ENCODE measurements at places on chromosomes 2 and 18.
A peak's percentile ranks its signal among the peaks of the same experiment; 100 is the strongest.

DNA sequence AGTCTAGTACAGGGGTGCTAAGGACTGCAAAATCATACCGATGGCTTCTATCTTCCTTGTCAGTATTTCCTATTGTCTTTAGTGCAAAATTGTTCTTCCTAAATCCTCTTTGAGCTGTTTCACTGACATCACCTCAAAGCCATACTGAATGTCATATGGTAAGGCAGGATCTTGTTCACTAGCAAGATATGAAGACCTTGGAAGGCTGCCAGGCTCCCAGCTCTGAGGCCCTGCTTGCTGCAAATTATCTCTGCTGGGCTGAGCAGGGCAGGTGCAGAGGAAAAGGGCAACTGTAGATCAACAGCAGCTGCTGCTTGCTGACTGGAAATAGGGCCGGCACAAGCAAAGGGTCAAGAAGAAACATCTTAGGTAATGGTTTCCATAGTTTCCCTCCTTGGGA, 58.2 kb downstream of the PMAIP1 start:
- no peak for DNase-seq

DNA sequence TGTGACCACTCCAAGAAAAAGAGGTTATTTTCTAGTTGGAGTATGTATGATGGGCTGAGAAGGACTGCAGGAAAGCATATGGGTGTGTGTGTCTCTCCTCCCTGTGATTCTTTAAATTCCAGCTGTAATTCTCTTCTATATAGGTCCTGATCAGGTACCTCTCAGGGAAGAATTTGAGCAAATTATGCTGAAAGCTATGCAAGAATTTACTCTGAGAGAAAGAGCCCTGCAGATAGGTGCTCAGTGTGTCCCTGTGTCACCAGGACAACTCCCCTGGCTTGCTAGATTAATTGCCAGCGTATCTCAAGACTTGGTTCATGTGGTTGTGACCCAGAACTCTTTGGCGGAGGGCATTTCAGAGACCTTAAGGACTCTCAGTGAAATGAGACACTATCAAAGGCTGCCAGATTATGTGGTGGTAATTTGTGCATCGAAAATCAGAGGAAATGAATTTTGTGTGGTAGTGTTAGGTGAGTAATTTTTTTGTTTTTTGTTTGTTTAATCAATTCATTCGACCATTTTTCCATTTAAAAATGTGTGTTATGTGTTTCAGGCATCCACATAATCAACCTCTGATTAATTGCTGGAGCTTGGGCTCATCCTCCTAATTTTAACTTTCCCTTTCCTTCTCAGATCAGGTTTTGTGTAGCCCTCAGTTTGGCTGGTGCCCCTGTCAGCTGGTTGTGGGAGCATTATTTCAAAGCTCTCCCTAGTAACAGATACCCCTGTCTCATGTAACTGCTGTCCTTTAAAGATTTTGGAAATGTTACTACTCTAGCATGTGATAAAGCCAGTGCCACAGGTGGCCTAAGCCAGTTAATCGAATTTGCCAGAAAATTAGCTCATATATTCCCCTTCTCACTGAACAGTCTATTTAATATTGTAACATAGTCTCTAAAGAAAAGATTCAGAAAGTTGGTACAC, 150.9 kb downstream of the ESCO1 start:
- no peak for DNase-seq

DNA sequence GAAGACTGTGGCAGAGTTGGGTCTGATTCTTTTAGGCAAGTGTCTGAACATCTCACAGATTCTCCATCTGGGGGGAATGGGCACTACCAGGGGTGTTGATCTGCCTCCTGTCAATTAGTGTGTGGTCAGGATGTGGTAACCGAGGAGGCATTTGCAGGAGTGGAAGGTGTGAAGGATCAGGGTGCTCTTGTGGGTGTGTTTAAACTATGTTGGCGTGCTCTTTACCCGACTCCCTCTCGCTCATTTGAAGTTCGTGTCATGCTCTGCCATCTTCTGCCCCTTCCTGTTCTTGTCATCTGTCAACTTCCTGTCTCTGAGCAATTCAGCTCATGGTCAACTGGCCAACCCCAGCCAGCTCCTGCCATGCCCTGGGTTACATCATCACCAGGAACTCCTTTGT, 107.9 kb downstream of the RTN4 start:
- DNase-seq, result peak; percentile 7

- DNase-seq, result no peak
Measured at GRCh38 chr18:61164321-61164720, 168.9 kb upstream of the CDH20 start.

- DNase-seq, result no peak
Measured at GRCh38 chr2:71897137-71897480, 250.6 kb downstream of the CYP26B1 start.

GRCh38 chr2:233184669-233185068, 66.8 kb upstream of the ATG16L1 start:
- no peak for DNase-seq

DNA sequence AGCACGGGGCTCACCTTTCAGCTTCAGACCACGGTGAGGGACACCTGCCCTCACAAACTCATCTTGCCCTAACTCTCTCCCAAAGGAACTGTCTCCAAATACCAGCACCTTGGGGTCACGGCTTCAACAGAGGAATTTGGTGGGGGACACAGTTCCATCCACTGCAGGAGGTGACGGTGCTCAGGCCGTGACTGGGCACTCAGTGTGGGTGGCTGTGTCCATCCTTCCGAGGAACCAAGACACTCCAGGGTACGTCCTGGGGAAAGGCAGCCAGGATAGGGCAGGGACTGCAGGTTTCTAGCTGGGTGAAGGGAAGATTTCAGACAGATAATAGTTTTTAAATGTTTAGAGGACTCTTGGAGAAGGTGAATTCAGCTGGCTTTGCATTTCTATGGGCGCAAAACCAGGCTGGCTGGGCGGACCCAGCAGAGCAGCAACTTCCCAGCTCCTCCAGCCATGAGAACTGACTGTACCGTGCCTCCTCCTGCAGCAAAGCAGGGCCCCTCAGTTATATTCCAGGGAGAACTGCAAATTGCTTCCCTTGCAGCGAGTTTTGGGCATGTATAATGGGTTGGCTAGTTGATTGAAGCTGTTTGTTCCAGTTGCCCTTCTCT, 23.9 kb upstream of the ALLC start:
- no peak for DNase-seq

- no peak for DNase-seq
Measured at GRCh38 chr2:233121856-233122255, 61.7 kb downstream of the INPP5D start.

DNA sequence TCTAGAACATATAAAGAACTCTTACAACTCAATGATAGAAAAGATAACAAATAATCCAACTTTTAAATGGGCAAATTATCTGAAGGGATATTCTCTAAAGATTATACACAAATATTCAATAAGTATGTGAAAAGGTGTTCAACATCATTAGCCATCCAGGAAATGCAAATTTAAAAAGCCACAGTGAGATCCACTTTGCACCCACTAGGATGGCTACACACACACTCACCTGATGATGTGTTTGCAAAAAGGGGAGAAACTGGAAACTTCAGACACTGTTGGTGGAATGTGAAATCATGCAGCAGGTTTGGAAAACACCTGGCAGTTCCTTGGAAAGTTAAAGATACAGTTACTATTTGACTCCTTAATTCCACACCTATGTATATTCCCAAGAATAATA, 87.2 kb upstream of the GYPC start:
- no peak for DNase-seq

- no peak for DNase-seq
Measured at GRCh38 chr2:241224851-241225438, 36.5 kb downstream of the ANO7 start.

GRCh38 chr2:61793389-61793836, 60.4 kb downstream of the FAM161A start:
- peak; percentile 5 for DNase-seq

DNA sequence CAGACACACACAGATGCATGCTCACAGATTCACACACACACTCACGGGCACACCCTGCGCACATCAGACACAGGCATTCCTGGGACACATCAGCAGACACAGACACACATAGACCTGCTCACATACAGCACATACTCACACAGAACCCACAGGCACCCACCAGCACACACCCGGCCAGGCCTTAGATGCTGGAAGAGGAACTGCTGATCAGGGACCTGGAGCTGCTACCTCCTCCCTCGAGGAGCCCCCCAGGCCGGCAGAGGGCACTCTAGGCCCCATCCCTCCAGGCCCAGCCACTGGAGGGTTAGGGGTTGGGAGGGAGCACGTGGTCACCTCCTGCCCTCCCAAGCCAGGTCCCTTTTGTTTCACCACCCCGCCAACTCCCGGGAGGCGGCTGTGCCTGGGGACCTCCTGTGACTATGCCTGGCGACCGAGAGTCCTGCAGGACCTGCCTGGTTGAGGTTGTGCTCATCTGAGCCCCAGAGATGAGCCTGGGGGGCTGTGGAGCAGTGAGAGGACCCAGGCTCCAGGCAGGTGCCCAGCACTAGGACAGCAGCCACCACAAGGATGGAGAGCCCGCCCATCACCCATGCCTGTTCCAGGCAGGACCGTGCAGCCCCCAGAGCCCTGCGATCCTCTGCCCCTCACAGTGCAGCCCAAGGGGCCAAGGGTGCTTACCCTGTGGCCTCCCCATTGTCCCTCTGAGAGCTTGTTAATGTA, 21.0 kb upstream of the PTMA start:
- peak; percentile 36 for DNase-seq

- no peak for DNase-seq
Measured at GRCh38 chr18:48355276-48356115, 53.7 kb downstream of the ZBTB7C start.

DNA sequence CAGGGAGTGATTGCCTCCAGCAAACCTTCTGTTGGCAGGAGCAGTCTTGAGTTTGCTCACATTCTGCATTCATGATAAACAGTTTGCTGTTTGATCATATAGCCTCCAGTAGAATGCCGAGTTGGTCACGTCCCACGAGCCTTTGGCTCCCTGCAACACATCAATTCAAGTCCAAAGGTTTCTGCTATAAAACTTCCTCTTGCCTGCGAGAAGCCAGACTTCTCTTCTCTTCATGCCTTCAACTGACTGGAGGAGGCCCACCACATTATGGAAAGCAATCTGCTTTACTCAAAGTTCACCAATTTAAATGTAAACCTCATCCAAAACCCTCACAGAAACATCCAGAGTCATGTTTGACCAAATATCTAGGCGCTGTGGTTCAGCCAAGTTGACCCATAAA, 40.8 kb downstream of the CXCR4 start:
- no peak for DNase-seq

- no peak for DNase-seq
Measured at GRCh38 chr2:46947841-46948240, 32.2 kb upstream of the MCFD2 start.

- no peak for DNase-seq
Measured at GRCh38 chr2:240195316-240195861, 54.9 kb upstream of the OTOS start.

DNA sequence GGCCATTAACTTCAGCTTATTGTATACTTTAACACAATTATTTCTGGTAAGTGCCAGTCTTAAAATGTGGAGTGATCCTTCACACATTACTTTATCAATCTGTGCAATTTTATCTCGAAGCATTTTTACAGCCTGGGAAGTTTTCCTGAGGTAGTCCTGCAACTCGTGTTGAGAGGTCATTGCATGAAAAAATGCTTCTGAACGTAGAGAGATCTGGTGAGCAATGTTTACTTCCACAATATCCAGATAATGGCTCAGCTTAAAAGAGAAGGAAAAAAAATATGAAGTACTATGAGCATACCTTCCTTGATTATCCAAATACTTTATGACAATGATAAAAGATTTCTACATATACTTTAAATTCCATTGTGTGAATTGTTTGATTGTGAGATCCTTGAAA, 57.0 kb downstream of the VPS54 start:
- no peak for DNase-seq

DNA sequence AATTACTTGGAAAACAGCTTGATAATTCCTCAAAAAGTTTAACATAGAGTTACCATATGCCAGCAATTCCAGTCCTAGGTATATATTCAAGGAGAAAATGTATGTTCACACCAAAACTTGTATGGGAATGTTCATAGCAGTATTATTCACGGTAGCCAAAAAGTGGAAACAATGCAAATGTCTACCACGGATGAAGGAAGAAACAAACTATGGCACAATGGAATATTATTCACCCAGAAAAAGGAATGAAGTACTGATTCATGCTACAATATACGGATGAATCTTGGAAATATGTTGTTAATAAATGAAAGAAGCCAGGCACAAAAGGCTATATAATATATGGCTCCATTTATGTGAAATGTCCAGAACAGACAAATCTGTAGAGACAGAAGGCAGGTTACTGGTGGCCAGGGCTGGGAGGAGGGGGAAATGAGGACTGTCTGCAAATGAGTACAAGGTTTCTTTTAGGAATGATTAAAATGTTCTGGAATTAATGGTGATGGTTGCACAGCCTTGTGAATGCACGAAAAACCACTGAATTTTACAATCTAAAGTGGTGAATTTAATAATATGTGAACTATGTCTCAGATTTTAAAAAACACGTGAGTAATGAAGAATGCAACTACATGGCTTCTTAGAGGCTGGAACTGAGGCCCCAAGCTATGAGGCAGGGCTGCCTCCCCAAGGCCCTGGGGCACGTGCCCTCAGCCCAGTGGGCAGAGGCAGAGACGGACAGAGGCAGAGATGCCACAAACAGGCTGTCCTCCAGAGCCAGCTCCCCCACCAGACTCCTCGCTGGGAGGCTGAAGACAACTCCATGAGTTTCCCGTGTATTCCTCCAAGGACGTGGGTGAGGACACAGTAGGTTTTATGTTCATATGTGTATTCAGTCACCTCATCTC, 5.0 kb downstream of the LIMS2 start:
- DNase-seq, result no peak

GRCh38 chr18:69936191-69936558, 11.5 kb downstream of the CD226 start:
- DNase-seq, result no peak

- DNase-seq, result no peak
Measured at GRCh38 chr2:158181171-158181570, 79.5 kb downstream of the UPP2 start.

DNA sequence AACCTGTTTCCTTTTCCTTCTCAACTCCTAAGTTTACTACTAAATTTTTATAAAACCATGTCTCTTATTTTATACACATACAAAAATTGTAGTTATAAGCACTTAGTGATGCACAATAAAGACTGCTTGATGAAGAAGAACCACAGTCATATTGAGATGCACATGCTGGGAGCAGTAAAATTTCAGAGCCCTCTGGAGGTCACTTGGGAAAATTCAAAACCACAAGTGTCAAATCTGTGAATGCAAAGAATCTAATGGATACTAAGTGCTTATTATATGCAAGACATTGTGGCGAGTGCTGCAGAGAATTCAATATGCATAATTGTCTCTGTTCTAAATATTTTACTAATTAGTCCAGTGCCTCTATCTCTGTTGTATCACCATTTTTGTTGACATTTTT, 180.5 kb downstream of the VWC2L start:
- DNase-seq, result no peak

GRCh38 chr2:85902496-85902895, 13.7 kb upstream of the ST3GAL5 start:
- DNase-seq, result no peak

DNA sequence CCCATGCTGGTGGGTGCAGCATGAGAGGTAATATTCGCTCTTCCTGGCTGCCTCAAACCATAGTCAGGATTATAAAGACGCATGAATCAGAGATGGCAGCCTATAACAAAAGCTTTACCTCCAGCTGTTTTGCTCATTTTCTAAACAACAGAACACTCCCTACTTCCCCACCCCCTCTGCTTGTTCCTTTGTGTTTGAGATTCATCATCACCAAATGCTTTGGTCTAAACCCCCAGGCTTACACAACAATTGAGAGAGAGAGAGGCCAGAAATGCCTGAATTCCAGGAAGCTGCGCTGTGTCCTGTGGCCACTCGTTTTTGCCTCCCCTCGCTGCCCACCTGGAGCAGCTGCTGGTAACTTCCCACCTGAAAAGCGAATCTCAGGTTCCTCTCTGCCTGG, 78.8 kb upstream of the CAPN13 start:
- no peak for DNase-seq

GRCh38 chr2:85672456-85672855, 4.5 kb upstream of the SFTPB start:
- no peak for DNase-seq
